ENCODE measurements at places on chromosomes 11 and 22. TPM values are rescaled to one million over a fixed set of nuclear protein-coding genes. Genes with fewer than 3 reads are reported as not detected.

CCDC87 gene
- 0.41 TPM for total RNA-seq

HBE1 gene
- total RNA-seq = not detected

NRGN gene
- 4.1 TPM for total RNA-seq

GRCh38 chr22:40857309-40857855 is 434 bp downstream of the XPNPEP3 start:
- peak overlapping the region; percentile 99 for H3K27ac ChIP-seq
- H3K4me3 ChIP-seq = peak overlapping the region; percentile 94
- H3K27me3 ChIP-seq = no peaks in the 10 kb centered on the region
- H3K36me3 ChIP-seq = no peaks in the 10 kb centered on the region
- no peak for DNase-seq

DNA sequence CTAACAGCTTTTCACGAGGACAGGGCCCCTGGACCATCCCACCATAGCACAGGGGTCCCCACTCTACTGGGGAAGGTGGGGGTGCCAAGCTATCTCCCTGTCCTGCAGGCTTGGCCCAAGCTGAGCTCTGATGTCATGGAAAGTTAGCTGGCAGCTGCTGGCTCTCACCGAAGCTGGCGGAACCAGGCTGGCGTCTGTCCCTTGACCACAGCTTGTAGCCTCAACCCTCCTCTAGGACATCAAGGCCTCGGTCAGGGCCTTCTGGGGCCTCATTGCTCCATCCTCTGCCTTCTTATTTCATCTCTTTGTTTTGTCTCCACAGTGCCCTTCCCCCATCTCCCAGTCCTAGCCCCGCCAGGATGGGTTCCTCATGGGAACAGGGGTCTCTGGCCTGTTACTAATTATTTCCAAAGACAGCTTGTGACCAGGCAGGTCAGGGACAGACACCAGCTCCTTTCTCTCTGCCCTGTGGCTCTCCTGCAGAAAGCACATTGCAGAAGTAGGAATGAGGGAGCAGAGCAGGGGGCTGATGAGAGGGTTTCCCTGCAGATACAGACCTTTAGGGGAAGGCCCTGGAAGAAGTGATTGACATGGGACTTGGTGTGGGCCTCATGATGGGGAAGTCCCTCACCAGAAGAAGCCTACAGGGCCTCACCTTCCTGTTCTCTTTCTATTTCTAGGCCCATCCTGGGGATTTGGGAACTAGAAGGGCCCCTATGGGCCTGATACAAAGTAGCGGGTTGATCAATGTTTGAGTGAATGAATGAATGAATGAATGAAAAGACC is 97.5 kb upstream of the ALX4 start:
- no peak overlapping the region for H3K4me3 ChIP-seq
- H3K36me3 ChIP-seq = no peaks in the 10 kb centered on the region
- peaks cover 6% of the 10 kb centered on the region for H3K27me3 ChIP-seq

DNA sequence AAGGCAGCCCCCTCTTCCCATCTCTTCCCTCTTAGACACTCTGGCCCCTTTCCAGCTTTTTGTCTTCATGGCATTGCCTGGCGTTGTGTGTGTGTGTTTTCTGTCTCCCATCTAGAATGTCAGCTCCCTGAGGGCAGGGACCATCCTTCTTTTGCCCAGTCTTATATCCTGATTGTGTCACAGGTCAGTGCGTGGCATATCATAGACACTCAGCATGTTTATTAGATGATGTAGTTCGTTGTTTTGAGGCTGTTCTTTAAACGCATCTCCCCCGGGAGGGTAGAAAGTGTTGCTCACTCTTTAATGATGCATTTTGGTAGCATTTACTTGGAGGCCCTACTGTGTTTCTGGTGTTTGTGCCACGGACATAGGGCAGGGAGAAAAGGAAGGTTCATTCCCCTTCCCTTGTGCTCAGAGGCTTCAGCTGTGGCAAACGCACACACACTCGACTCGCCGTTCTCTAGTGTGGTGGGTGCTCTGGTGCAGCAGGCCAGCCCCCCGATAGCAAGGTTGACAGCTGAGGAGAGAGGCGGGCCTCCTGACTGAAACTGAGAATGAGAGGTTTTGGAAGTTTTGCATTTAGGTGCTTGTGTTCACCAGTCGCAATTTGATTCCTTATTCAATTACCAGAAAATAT is 60.2 kb downstream of the TNRC6B start:
- H3K4me3 ChIP-seq = no peak overlapping the region
- H3K36me3 ChIP-seq = no peaks in the 10 kb centered on the region
- no peak overlapping the region for H3K27ac ChIP-seq
- peaks cover 41% of the 10 kb centered on the region for H3K4me1 ChIP-seq
- no peaks in the 10 kb centered on the region for H3K27me3 ChIP-seq
- no peak for DNase-seq

GRCh38 chr22:29871684-29872083 is 11.3 kb upstream of the MTMR3 start:
- peak overlapping the region; percentile 31 for H3K27ac ChIP-seq
- no peaks in the 10 kb centered on the region for H3K27me3 ChIP-seq
- no peak overlapping the region for H3K4me3 ChIP-seq
- no peaks in the 10 kb centered on the region for H3K36me3 ChIP-seq

DNA sequence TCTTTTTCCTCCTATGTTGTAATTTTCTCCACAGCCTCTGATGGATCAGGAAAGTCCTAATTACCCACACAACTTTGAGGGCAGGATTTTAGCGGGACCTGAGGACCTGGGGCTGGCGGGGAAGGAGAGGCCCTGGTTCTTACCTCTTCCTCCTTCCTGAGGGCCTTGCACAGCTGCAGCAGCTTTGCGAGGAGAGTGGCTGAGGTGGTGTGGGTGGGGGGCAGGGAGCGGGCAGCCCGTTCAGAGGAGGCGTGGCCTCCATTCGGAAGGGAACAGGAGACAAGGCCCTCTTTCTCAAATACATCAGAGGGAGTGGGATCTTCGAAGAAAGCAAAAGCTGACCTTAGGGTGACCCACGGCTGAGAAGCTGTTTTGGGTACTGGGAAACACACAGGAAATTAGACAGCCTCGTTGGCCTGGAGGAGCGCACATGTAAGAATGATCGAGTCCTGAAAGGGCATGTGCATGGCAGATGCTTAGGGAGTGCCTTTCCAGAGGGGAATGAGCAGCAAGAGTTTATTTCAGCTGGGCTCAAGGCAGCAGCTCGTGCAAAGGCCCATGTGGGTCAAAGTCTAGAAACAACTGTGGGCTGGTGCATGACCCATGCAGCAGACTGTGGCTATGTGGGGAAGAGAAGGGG is 76.6 kb upstream of the NARS2 start:
- H3K27me3 ChIP-seq = no peaks in the 10 kb centered on the region
- no peak overlapping the region for H3K27ac ChIP-seq
- no peak for DNase-seq
- no peaks in the 10 kb centered on the region for H3K36me3 ChIP-seq

DNA sequence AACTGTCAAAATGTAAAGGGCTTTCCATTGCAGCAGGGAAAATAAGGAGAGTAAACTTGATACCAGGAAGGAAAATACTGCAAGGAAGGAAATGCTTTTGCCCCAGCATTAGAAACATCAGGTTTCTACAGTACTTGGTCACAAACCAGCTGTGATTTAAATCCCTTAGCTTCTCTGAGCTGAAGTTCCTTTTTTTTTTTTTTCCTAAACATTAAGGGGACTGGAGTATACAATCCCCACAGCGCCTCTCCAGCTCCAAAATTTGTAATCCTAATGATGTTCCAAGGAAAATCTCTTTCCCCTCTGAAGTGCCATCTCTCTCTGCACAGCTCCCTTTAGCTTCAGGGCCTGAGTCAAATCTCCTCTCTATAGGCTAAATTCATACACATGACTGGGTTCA is 220.5 kb upstream of the PITPNB start:
- no peak overlapping the region for H3K4me3 ChIP-seq
- H3K27me3 ChIP-seq = no peaks in the 10 kb centered on the region
- H3K36me3 ChIP-seq = no peaks in the 10 kb centered on the region
- no peak overlapping the region for H3K27ac ChIP-seq

GRCh38 chr11:98227278-98227677 is 793.5 kb upstream of the CNTN5 start:
- H3K27me3 ChIP-seq = no peaks in the 10 kb centered on the region
- no peaks in the 10 kb centered on the region for H3K4me1 ChIP-seq
- no peak overlapping the region for H3K4me3 ChIP-seq

DNA sequence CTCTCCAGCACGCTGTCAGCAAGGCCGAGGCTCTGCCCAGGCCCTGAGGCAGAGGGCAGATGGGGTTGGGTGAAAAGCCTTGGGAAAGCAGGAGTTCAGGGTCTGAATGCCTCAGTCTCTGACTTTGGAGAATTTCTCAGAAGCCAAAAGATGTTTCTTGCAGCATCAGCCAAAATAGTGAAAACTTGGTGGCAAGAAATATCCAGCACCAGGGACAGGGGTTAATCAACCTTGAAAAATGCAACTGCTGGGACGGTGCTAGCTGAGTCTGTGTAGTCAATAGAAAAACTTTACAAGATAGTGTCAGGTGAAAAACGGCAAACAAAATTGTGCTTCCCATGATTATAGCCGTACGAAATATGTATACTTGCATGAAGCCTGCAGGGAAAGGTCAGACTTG is 1.4 kb upstream of the ABCC8 start:
- no peak for DNase-seq
- H3K27ac ChIP-seq = no peak overlapping the region
- H3K4me1 ChIP-seq = no peaks in the 10 kb centered on the region

DNA sequence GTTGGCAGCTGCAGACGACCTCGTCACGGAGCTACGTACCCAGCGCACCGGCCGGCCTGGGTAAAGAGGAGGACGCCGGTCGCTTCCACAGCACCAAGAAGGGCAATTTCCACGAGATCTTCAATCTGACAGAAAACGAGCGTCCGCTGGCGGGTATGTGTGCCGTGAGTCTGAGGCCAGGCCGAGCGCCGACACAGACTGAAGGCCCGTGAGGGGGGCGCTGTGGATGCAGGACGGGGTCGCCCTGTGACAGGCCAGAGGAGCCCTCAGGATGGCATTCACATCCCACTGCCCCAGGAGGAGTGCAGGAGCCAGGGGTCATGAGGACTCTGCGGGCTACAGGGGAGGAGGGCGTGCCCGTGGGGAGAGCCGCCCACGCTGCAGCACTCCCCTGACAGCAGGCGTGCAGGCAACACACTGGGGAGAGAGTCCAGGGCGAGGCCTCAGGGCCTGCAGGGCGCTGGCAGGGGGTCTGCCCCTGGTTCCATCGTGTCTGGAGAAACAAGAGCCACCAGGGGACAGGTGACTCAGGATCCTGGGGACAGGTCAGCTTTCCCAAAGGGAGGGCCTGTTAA is 53.6 kb downstream of the GRAMD4 start:
- no peaks in the 10 kb centered on the region for H3K27me3 ChIP-seq
- peaks cover 63% of the 10 kb centered on the region for H3K36me3 ChIP-seq
- H3K27ac ChIP-seq = no peak overlapping the region
- no peak overlapping the region for H3K4me3 ChIP-seq

DNA sequence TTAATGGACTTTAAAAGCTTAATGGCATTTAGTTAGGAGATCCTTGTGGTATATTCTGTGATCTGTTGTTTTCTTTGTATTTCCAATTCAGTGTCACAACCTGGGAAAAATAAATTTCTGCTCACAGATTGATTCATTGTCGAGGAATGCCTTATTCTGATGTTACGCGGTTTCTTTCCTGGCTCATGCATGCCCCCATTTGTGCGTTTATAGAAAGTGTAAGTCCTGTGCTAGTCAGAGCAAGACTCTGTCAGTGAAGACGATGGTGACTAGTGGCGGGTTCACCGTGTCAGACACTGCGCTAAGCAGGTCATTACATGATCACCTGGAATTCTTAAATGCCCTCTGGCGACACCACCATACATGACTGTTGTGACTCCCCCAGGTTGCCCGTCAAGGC is 169.4 kb downstream of the TBC1D22A start:
- DNase-seq = no peak
- H3K4me1 ChIP-seq = no peaks in the 10 kb centered on the region
- H3K4me3 ChIP-seq = no peak overlapping the region
- H3K27me3 ChIP-seq = no peaks in the 10 kb centered on the region
- no peaks in the 10 kb centered on the region for H3K36me3 ChIP-seq

Data from adrenal gland (tissue), 19 donors.